HS-27A (cell line): ENCODE measurements at places on chromosomes 1 and 21.

- no peak for DNase-seq
These were observed 71.2 kb downstream of the ARHGEF10L start for GRCh38 chr1:17610713-17611112.

- no peak for DNase-seq
These were observed 8.4 kb downstream of the PRRX1 start for GRCh38 chr1:170672316-170672715.

DNA sequence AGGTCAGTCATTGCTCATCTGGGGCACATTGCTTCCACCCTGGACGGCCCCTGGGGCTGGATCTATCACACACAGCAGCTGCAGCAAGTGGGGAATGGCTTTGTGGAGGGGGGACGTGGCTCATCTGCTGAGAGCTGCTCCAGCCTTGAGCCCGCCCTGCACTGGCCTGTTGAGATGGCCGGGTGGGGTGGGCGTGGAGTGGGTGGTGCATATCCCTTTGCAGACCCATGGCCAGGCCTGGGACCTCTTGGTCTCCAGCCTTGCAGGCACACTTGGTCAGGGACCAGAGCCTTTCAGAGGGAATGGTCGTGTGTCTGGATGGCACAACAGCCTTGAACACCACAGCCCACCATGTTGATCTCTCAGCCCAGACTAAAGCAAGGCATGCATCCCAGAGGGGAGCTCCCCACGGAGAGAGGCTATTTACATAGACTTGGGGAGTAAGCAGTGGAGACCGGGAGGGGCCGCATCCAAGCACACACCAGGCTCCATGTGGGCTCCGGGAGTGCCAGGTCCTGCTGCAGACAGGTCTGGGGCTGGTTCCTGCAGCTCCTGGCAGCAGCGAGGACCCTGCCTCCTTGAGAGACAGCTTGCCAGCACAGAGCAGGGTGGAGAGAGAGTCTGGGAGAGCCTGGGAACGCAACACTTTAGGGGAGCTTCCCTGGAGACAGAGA, 52.8 kb upstream of the SELENON start:
- no peak for DNase-seq

DNA sequence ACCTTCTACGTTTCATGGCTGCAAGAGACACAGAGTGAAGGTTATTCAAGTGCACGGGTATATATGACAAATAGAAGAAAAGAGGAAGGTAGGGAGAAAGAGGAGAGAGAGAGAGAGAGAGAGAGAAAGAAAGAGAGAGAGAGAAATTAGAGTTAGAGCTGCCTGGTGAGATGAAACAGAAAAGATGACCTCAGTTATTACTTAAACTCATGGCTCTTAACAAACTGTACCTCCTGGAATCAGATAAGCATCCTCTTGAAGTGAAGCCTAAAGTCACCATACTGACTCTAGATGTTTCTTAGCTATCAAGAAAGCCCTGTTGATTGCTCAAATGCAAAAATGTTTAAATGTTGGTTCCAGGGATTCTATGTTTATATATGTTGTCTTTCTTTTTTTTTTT, 597.7 kb upstream of the ZP4 start:
- no peak for DNase-seq

DNA sequence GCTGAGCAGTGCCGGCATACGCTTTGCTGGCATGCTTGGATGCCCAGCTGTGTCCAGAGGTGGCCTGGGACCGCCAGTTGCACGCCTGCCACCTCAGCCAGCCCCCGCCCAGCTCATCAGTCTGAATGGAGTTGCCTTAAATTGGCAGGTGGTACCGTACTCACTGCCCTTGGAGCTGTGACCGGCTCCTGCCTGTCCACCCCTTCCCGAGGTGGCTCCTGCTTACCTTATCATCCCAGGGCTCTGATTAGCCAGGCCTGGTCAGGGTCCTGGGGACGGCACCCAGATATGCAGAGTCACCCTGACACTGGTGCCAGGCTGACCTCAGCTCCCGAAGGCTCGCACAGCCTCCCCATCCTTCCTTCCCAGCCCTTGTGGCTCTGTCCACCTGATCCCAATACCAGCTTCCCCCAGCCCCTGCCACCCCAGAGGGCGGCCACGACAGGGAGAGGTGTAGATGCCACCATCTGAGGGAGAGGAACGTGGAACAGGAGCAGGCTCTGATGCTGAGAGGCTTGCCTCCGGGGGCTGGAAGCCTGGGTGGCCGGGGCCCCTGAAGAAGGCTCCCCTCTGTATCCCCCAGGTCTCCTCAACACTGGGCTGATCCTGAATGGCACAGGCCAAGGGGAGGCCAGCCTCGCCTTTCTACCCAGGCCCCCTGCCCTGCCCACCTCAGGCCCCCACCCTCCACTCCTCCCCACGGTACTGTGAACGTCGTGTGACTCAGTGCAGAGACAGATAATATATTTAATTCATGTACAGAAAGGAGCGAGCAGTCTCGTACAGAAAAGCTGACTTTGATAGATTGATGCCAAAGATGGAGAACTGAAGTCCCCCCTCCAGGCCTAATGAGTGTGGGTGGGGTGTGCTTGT, 27.8 kb downstream of the CDK18 start:
- DNase-seq = no peak

DNA sequence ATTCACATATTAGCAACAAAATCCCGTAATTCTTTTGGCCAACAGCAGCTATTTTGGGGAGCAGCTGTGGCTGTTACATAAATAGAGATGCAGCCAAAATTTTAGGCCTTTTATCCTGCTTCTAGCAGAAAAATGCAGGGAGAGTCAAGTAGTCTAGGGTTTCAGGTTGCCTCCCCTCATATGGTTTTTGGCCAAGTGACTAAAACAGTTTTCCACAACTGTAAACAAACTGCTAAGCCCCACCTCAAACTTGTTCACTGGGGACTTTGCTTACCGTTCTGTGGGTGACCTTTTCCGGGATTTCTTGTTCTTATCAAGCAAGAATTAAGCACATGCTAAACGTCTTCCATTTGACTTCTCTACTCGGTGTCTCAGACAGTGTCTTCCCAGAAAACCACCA, 133.4 kb downstream of the EDEM3 start:
- DNase-seq = no peak

DNA sequence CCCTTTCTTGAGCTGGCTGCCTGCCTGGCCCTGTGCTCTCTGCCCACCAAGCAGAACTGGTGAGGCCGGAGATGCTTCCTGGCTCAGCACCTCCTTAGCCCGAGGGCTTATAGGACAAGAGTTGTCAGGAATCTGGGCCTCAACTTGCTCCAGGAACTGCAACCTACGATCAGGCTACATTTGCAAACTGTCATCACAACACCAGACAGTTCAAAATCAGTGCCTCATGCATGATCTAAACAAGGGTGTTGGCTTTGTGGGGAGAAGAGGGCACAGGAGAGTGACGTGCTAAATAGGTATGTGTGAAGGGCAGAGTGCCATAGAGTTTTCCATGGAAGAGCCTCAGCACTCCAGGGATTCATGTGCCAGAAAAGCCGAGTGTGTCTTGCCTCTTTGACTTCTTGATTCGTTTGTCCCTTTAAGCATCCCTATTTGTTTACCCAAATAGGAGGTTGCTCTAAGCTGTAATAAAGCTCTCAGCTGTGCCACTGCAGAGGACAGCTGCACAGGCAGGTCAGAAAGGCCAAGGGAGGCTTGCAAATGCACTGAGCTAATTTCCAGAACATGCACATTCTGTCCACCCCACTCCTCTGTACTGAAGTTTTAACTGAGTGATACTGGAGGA, 30.2 kb upstream of the NEK2 start:
- no peak for DNase-seq
